ENCODE measurements at places on chromosomes 3 and 15.

DNA sequence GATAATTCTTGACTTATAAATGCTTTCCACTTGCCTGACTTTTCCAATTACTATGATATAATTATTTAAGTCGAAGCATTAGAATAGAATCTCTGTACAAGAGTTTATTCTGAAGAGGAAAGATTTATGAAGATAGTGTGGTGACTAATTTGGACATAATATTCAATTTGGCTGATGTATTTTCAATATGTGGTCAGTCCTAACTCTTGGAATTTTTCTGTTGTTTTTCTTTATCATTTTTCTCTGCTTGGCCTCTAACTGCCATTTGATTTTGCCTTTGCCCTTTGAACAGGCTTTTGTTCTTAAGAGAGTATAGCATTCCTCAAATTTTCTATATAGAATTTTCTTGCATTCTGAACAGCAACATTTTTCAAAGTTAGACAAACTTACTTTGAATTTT is 2.6 kb upstream of the MDFIC2 start:
- no peak for DNase-seq

- no peak for DNase-seq
These were observed 21.2 kb upstream of the ATP10A start for GRCh38 chr15:25884370-25884769.

- DNase-seq: no peak
These were observed 7.3 kb upstream of the CCDC13 start for GRCh38 chr3:42780398-42780797.

GRCh38 chr3:103926936-103927335 is 1439.8 kb upstream of the ALCAM start:
- DNase-seq: no peak

GRCh38 chr3:13615019-13615528 is 66.1 kb downstream of the FBLN2 start:
- no peak for DNase-seq

- no peak for DNase-seq
These were observed 37.7 kb upstream of the LCTL start for GRCh38 chr15:66603301-66604179.

Data from PC-9 (cell line).